AG08396 (cell line): ENCODE measurements at places on chromosomes 7 and 10.

- DNase-seq, result no peak
These were observed 5.2 kb upstream of the NUPR2 start for GRCh38 chr7:56121440-56121839.

DNA sequence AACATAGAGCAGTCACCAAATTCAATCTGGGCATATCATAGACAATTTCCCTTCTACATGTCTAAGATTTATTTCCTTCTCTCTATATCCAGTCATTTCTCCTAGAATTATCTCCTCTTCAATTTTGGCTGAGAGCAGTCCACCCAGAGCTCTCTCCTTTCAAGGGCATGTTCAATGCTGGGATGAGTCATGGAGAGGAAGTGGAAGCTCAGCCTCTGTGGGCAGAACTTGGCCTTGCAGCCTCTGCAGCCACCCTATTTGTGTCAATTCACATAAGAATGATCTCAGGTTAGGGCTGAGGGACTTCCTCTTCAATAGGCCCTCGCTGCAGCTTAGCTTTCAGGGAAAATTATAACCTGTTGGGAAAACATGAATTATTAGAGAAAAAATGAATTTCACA is 560.8 kb downstream of the POM121L12 start:
- DNase-seq, result no peak

DNA sequence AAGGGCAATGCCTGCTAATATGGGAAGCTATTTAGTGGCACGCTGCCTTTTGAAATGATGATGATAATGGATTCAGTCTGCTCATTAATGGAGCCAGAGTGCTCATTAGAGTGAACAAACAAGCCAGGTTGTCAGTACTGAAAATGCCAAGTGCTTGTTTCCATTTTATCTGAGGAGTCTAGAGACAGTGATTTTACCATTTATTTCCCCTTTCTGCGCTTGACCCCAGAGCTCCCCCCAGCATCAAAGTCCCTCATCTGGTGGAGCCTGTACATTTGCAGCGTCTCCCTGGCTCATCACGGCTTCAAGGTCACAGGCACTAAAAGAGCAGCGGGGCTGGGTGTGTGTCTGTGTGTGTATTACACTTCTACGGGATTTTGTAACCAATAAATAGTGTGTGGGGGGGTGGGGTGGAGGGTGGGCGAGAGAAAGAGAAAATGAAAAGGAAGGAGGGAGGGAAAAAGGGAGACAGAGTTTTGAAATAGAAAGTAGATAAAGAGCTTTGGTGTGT is 553.8 kb downstream of the TFEC start:
- no peak for DNase-seq

GRCh38 chr7:1720326-1720725 is 50.2 kb downstream of the ELFN1 start:
- no peak for DNase-seq

DNA sequence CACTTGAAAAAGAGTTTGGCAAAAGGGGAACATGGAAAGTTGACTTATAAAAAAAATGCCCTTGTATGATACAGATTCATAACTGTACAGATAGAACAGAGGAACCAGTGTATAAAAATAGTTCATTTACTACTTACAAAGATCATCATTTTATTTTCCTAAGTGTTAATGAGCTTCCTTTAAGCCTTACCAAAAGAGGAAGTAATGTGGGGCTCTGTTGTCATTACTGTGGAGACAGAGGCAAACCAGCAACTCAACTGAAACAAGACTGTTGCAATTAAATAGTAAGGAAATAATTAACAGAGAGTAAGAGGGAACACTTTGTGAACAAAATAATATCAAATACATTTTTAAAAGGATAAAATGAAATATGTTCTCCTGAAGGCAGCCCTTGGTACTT is 526.2 kb upstream of the ADARB2 start:
- DNase-seq, result no peak

DNA sequence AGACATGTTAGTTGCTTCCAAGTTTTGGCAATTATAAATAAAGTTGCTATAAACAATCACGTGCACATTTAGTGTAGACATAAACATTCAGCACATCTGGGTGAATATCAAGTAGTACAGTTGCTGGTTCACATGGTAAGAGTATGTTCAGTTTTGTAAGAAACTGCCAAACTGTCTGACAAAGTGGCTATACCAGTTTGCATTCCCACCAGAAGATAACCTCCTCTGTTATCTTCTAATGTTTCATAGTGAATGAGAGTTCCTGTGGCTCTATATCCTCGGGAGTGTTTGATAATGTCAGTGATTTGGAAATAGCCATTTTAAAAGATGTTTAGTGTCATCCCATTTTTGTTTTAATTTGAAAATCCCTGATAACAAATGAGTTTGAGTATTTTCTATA is 259.6 kb upstream of the PLXDC2 start:
- DNase-seq, result no peak

DNA sequence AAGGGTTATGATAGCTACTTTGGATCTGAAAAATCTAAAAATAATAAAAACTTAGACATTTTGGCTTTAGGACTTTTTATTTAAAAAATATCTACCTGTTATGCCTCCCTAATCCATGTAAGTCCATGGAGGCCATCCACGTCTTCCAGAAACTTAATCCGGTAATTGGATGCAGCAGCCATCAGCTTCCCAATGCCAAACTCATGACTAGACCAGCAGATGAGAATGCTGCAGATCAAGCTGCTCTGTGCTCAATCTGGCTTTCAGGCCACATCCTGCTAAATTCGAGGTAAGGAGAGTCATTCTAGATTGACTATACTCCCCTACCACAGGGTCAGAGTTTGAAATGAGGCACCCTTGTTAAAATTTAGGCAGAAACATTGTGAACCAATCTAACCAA is 168.5 kb upstream of the TCERG1L start:
- no peak for DNase-seq

DNA sequence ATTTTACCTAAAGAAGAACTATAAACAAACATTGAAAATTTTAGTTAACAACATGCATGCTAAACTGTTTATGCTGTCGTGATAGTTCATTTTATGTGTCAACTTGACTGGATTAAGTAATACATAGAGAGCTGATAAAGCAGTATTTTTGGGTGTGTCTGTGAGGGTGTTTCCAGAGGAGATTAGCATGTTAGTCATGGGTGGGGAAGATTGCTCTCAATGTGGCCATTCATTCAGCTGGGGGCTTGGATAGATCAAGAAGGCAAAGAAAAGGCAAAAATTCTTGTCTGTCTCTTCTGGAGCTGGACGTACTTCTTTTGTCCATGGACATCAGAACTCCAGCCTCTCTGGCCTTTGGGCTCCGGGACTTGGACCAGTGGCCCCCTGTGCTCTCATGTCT is 172.9 kb upstream of the SEMA3E start:
- DNase-seq, result no peak

DNA sequence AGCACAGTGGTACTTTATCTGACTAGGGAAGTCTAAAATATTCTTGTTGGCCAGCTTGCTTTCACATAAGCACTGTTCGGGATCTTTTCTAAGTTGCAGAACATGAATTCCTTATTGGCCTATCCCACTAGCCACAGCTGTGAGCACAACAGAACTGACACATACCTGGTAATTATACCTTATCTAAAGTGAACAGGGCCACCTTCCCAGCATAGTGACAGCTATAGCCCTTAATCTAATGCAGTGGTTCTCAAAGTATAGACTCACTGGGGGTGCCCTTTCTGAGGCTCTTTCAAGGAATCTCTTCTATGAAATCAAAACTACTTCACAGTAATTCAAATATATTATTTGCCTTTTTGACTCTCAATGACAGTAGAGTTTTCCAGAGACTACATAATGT is 184.7 kb upstream of the KAT6B start:
- no peak for DNase-seq

GRCh38 chr7:77205706-77206105 is 6.1 kb upstream of the FGL2 start:
- no peak for DNase-seq

- DNase-seq, result no peak
These were observed 68.8 kb upstream of the ABLIM1 start for GRCh38 chr10:114726820-114727271.

GRCh38 chr10:79144351-79145173 is 75.8 kb downstream of the ZMIZ1 start:
- DNase-seq, result no peak

DNA sequence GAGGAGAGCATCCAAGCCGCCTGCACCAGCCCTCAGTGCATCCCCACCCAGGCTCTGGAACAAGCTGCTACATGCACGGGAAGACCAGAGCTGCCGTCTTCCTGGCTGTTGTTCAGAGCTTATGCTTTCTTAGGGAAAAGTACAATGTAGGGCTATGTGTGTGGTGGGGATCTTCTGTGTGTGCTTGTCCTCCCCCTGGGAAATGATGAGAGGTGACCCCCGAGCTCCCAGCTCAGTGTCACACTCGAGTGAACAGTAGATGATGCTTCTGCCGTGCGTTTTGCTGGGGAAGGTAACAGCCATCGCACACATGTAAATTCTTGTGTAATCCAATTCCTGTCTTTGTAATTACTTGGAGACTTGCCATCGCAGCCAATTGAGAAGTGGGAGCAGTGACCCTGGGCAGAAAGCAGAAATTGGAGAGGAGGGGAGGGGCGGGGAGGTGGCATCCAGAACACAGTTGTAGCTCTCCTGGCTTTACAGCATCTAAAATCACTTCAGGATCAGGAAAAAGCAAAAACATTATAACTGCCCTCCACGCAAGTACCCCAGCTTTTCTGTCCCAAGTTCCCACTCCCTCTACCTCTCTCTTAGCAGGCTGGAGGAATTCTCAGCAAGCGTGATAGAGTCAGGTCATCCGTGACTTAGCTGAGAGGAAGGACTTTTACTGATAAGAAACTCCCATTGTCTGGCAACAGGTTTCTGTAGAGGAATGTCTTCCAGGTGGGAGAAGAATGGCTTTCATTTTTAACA is 149.6 kb downstream of the TCF7L2 start:
- DNase-seq, result no peak

DNA sequence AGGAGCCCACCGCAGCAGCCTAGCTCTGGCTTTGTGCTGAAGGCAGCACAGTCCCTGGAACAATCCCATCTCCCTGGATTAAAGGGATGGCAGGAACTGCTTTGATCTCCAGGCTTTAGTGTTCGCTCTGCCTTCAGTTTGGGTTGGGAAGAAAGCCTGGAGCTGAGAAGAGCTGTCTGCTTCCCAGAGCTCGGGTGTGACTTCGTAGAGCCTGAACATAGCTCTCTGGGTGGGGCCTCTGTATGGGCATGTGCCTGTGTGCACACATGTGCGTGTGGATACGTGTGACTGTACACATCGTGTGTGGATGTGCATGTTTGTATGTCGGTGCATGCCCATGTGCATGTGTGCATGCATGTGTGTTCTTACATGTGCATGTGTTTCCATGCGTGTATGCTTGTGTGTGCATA is 8.7 kb downstream of the ADCY1 start:
- no peak for DNase-seq
